Stimulated activated CD4-positive, alpha-beta T cell treated with anti-CD3 and anti-CD28 coated beads, Interleukin-4, amount 100 ng/mL, for 24 hours (primary cell): ENCODE measurements at places on chromosomes 5 and 9.

- no peak for DNase-seq
Measured at GRCh38 chr9:107992271-107992670, 502.7 kb upstream of the KLF4 start.

GRCh38 chr5:138962614-138963370 lies 87.7 kb upstream of the LRRTM2 start:
- no peak for DNase-seq

GRCh38 chr5:157610990-157611389 lies 35.4 kb upstream of the ADAM19 start:
- no peak for DNase-seq

DNA sequence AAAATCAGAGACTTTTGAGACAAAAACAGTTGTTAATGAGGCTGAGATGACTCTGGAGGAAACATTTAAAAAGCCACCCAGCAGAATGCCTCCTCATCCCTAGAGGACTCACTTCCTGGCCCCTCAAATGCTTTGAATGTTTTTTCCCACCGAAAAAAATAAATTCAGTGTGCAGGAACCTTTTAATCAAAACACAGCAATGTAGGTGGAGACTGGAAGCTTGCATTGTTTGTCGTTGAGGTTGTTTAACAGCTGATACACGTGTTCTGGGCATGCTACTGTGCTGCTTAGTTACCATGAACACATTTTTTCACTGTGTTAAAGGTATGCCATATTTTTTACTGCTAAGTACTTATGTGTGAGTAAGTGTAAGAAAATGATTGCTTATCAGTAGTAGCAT lies 65.7 kb upstream of the ADCY2 start:
- DNase-seq: no peak

- peak; percentile 76 for DNase-seq
Measured at GRCh38 chr5:32138839-32139493, 35.2 kb downstream of the GOLPH3 start.

DNA sequence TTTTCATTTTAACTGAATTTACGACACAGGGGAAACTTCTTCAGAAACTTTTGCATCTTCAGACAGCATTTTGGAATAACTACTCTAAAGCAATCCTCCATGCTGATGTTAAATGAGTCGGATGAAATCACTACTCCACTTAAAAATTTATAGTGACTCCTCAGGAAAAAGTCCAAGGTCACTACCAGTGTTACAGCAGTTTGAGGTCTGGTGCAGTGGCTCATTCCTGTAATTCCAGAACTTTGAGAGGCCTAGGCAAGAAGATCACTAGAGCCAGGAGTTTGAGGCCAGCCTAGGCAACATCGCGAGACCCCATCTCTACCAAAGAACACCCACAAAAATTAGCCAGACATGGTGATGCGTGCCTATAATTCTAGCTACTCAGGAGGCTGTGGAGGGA lies 5.9 kb upstream of the GAS1 start:
- no peak for DNase-seq

- no peak for DNase-seq
Measured at GRCh38 chr9:104313396-104314110, 190.5 kb upstream of the OR13F1 start.

DNA sequence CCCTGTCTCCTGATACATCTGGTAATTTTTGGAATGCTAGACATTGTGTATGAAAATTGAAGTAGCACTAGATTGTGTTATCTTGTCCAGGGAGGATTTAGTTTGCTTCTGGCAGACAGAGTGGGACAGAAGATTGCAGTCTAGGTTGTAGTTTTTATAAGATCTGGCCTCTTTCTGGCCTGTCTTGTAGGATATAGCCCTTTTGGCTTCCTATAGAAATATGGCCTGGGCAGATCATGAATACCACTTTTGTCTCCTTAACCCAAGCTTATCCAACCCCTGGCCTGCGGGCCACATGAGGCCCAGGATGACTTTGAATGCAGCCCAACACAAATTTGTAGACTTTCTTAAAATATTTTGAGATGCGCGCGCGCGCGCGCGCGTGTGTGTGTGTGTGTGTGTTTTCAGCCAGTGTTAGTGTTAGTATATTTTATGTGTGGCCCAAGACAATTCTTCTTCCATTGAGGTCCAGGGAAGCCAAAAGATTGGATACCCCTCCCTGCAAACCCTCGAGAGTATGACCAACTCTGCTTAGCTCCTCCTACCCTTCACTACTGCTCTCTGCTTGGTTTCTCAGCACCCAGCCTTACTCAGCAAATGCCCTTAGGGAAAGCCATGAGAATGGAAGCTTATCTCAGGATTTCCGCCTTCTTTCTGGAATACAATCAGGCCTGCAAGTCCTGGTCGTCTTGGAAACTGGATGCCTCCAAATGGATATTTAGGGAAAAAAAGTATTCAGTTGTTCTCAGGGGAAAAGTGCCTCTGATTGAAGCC lies 26.5 kb downstream of the ANKRD33B start:
- no peak for DNase-seq

GRCh38 chr9:20477940-20478620 lies 144.2 kb downstream of the MLLT3 start:
- no peak for DNase-seq

GRCh38 chr5:166992874-166993722 lies 1298.3 kb upstream of the WWC1 start:
- no peak for DNase-seq

DNA sequence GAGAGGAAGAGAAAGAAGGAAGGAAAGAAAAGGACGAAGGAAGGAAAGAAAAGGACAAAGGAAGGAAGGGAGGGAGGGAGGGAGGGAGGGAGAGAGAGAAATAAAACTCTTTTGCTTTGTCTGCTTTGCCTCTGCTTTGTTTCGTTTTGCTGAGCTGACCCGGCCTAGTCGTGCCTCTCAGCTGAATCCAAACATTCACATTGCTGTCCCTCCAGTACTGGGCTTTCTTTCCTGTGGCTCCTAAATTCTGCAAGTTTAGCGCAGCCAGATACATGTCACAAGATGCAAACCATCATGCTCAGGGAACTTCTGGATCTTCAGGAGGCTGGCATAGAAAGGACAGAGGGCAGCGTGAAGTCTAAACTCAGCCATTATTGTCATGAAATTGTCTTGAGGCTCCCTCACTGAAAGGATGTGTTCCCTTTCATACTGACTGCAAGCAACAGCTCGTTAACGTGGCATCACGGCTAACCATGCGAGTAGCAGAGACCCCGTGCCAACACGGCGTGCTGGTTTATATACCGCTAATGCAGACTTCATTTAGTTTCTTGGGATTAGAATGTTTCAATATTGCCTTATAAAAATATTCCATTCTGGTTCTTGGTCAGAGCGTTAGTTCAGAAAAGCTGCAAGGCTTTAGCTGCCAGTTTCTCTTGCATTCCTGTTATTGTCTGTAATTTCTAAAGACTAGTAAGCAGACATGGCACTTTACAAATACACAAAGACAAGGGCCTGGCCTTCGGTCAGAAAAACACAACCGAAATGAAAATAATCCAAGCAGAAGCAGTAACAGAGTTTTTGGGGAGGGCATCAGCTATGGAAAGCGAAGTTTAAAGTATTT lies 94.2 kb downstream of the TMEM174 start:
- no peak for DNase-seq
